Neural crest cell (in vitro differentiated cells): ENCODE measurements at places on chromosomes 13 and 19.
A peak's percentile ranks its signal among the peaks of the same experiment; 100 is the strongest.

- H3K27ac ChIP-seq: no peak overlapping the region
- no peak for DNase-seq
- H3K4me3 ChIP-seq: no peak overlapping the region
- no peaks in the 10 kb centered on the region for H3K36me3 ChIP-seq
- no peaks in the 10 kb centered on the region for H3K4me1 ChIP-seq
These were observed 49.4 kb upstream of the IPO5 start for GRCh38 chr13:97904059-97904458.

DNA sequence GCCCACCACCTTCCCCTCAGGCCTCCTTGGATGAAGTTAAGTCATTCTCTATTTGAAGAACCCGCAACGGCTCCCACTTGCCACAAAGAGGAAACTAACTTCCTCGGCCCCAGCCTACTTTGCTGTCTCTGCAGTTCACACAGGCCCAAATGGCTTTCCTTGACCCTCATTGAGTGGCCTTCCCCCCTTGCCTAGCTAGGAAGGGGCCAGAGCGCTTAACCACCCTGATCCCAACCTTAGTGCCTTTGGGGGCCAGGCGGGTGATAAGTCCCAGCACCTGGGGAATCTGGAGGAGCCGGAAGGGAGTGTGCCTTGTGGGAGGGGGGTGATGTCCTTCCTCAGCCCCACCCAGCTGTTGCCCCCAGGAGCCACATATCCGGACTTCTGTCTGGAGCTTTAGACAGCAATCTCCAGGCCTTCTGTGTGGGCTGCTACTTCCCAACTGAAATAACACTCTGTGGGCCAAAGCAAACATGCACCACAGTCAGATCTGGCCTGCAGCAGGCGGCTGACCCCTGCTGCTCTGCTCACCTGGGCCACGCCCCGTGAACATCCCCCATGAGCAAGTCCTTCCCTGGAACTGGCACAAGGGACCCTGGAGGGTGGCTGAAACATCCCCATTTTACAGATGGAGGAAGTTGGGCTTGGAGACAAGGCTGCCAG, 10.5 kb downstream of the NECTIN2 start:
- H3K27ac ChIP-seq: peak overlapping the region; percentile 5
- peaks cover 9% of the 10 kb centered on the region for H3K36me3 ChIP-seq
- no peaks in the 10 kb centered on the region for H3K27me3 ChIP-seq

DNA sequence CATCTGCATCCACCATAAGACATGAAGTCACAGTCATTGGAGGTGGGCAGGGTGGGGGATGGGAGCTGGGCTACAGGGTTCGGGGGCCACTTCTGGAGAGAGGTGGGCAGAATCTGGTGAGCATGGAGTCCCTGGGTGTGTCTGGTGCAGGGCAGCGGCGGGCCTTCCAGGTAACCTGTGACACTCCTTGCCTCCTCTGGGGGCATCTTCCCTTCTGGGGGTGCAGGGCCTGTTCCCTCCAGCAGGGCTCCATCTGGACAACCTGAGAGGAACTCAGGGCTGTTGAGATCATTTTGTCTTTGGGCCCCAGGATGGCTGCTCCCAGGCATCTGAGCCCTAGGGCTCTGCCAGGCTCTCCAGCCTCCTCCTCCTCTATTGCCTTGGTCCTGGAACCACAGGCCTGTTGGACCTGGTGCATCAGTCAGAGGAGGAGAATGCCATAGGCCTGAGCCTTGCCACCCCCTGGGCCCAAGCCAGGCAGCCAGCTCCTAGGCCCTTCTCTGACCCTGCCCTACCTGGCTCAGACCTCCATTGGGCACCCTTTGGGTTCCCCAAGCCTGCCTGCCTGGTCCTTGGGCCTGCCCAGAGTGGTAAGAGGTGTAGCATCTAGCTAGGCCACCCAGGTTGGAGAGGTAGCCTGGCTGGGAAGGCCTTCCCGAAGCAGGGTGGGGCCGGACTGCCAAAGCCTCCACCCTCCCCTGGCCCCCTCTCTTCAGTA, 13.4 kb downstream of the LYL1 start:
- no peak for DNase-seq
- H3K36me3 ChIP-seq: no peaks in the 10 kb centered on the region

- no peaks in the 10 kb centered on the region for H3K4me1 ChIP-seq
- H3K36me3 ChIP-seq: no peaks in the 10 kb centered on the region
- no peak overlapping the region for H3K4me3 ChIP-seq
- peak overlapping the region; percentile 9 for H3K27ac ChIP-seq
- DNase-seq: no peak
These were observed 30.5 kb downstream of the SLC15A1 start for GRCh38 chr13:98721825-98722510.
